ENCODE measurements at places on chromosomes 6 and 20. TPM values are rescaled to one million over a fixed set of nuclear protein-coding genes. Genes with fewer than 3 reads are reported as not detected.

Gene DCDC2
- total RNA-seq = not detected

Gene ADGRB3
- not detected for total RNA-seq

Gene SLC35F1
- 0.05 TPM for total RNA-seq

Gene PXDC1
- total RNA-seq = 1.1 TPM

Gene OR2H2
- not detected for total RNA-seq

Gene VEGFA
- 48.1 TPM for total RNA-seq

Gene SLC35D3
- not detected for total RNA-seq

Gene MPC1
- total RNA-seq = 24.1 TPM

- H3K27ac ChIP-seq = no peak overlapping the region
- no peak overlapping the region for H3K4me3 ChIP-seq
- H3K27me3 ChIP-seq = peaks cover 26% of the 10 kb centered on the region
- H3K36me3 ChIP-seq = no peaks in the 10 kb centered on the region
- H3K4me1 ChIP-seq = peaks cover 12% of the 10 kb centered on the region
- no peak for DNase-seq
Observed at GRCh38 chr6:32369660-32370059, 2.0 kb downstream of the TSBP1 start.

GRCh38 chr6:109743739-109744138 is 52.6 kb downstream of the FIG4 start:
- no peak overlapping the region for H3K4me3 ChIP-seq
- H3K27ac ChIP-seq = no peak overlapping the region

GRCh38 chr6:170074907-170075306 is 216.0 kb downstream of the DLL1 start:
- no peaks in the 10 kb centered on the region for H3K36me3 ChIP-seq
- H3K27ac ChIP-seq = no peak overlapping the region
- no peak overlapping the region for H3K4me3 ChIP-seq
- no peaks in the 10 kb centered on the region for H3K4me1 ChIP-seq

DNA sequence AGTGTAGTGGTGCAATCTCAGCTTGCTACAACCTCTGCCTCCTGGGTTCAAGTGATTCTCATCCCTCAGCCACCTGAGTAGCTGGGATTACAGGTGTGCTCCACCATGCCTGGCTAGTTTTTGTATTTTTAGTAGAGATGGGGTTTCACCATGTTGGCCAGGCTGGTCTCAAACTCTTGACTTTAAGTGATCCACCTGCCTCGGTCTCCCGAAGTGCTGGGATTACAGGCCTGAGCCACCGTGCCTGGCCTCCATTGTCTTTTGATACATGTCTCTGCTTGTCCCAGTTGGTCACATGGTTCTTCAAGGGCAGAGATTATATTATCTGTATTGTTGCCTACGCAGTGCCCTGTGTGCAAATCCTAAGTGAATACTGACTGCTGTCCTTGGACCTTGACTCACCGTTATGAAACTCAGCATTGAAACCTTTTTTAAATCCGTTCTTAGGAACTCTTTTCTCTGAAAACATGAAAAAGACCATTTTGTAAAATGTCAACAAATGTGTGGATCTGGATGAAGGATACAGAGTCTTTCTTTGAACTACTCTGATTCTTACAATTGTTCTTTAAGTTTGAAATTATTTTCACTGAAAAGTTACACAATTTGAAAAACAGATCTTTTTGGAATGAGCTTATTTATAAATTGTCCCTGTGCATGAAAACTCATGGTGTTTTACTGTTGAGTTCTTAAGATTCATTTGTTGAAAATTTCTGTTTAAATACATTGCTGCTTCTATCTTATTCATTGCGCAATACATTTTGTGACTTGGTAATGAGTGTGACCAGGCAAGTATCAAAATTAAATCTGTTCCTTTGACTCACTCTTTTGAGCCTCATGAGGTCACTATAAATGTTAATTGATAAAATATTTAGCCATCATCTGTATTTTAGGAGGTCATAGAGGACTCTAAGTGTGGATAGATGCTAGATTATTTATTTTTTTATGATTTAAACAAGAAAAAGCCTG is 293.5 kb downstream of the UTRN start:
- H3K4me3 ChIP-seq = no peak overlapping the region
- H3K36me3 ChIP-seq = peaks cover 44% of the 10 kb centered on the region
- DNase-seq = no peak
- peaks cover 60% of the 10 kb centered on the region for H3K4me1 ChIP-seq

GRCh38 chr6:33886673-33887144 is 82.9 kb upstream of the MLN start:
- peaks cover 45% of the 10 kb centered on the region for H3K27me3 ChIP-seq
- peaks cover 17% of the 10 kb centered on the region for H3K4me1 ChIP-seq
- no peak overlapping the region for H3K4me3 ChIP-seq
- DNase-seq = peak; percentile 40
- H3K36me3 ChIP-seq = peaks cover 2% of the 10 kb centered on the region

DNA sequence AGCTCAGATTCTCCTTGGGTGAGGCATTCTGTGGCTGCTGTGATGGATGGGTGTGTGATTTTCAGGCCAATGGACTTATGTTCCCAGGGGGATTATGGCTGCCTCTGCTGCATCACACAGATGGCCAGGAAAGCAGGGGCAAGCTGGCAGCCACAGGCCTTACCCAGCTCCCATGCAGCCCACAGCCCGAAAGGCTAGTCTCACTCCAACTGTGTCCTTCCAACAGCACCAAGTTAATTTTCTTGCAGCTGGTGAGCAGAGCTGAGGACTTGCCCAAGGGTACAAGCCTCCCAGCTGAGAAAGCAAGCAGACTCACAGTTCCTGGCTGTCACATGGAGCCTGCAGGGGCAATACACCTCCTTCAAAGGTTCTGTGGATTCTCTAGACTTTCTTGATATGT is 155.2 kb upstream of the KHDRBS2 start:
- H3K27me3 ChIP-seq = no peaks in the 10 kb centered on the region
- H3K4me3 ChIP-seq = no peak overlapping the region
- no peak overlapping the region for H3K27ac ChIP-seq
- no peaks in the 10 kb centered on the region for H3K4me1 ChIP-seq
- H3K36me3 ChIP-seq = no peaks in the 10 kb centered on the region

DNA sequence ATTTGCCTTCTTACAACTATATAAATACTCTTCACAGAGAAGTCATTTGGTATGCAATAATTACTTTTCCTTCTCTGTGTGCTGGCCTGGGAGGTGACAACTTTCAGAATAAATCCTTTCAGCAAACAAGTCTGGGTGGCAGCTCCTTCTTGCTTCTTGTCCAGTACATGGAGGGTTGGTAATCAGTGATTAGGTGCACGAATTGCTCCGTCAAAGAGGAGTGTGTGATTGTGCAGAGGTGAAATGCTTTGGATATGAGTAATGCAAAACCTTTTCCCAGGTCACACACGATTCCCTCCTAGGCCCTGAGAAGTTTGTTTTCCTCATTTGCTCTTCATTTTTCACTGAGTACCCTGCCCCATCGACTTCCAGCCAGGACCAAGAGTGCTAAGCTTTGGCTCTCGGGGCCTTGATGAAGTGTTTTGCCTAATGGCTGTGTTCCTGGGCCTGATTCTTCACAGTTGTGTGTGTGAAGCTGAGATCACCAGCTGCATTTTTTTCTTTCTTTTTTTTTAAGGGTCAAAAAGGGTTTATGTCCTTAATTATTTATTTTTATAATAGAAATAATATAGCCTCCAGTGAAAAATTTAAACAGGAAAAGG is 216.5 kb downstream of the ZMYND8 start:
- no peak overlapping the region for H3K4me3 ChIP-seq
- no peak for DNase-seq
- no peak overlapping the region for H3K27ac ChIP-seq
- no peaks in the 10 kb centered on the region for H3K36me3 ChIP-seq

- H3K4me1 ChIP-seq = no peaks in the 10 kb centered on the region
- peaks cover 25% of the 10 kb centered on the region for H3K27me3 ChIP-seq
- no peak for DNase-seq
Observed at GRCh38 chr6:17869753-17870050, 117.7 kb downstream of the KIF13A start.

- no peaks in the 10 kb centered on the region for H3K36me3 ChIP-seq
- H3K4me3 ChIP-seq = no peak overlapping the region
- no peak overlapping the region for H3K27ac ChIP-seq
- H3K4me1 ChIP-seq = no peaks in the 10 kb centered on the region
- no peaks in the 10 kb centered on the region for H3K27me3 ChIP-seq
Observed at GRCh38 chr6:40408786-40409542, 178.2 kb downstream of the LRFN2 start.

- DNase-seq = no peak
- no peaks in the 10 kb centered on the region for H3K27me3 ChIP-seq
- H3K36me3 ChIP-seq = no peaks in the 10 kb centered on the region
- H3K4me1 ChIP-seq = no peaks in the 10 kb centered on the region
- no peak overlapping the region for H3K4me3 ChIP-seq
- no peak overlapping the region for H3K27ac ChIP-seq
Observed at GRCh38 chr6:117007659-117008058, 130.6 kb downstream of the RFX6 start.

DNA sequence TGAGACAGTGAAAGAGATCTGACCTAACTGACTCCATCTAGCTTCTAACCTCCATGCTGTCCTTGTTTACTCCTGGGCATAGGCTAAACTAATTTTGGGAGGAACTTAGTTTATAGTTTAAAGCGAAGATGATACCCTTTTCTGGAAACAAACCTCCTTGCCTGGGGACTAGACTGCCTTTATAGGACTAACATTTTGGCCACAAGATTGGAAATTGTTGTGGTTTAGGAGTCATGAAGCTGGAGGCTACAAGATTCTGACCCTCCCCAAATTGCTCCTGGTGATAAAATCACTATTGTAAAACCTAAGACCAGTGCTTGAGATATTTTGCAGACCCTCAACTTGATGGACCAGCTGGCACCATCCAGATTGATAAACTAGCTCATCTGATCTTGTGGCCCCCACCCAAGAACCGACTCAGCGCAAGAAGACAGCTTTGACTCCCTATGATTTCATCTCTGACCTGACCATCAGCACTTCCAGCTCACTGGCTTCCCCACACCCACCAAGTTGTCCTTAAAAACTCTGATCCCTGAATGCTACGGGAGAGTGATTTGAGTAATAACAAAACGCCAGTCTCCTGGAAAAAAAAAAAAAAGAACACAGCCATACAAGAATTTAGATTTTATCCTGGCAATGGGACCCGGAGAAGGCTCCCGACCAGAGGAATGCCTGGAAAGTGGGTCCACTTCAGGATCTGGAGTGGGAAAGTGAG is 63.0 kb downstream of the ABHD12 start:
- peaks cover 16% of the 10 kb centered on the region for H3K4me1 ChIP-seq
- H3K4me3 ChIP-seq = no peak overlapping the region
- H3K36me3 ChIP-seq = peaks cover 7% of the 10 kb centered on the region
- no peak overlapping the region for H3K27ac ChIP-seq
- no peaks in the 10 kb centered on the region for H3K27me3 ChIP-seq

DNA sequence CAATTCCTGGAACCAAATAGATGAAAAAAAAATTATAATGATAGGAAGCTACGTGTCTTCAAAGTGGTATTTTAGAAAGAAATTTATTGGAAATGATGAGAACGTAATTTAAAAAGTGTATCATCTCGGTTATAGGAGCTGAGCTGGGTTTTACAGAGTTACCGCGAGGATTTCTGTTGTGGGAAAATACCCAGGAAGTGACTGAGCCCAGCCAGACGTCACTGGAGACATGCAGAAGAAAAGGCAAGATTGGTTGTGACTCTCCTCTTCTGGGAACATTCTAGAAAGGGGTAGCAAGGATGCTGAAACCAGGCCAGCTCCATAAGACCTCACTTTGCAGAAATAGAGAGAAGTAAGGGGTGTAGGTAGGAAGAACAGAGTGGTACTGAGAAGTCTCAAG is 95.9 kb upstream of the ADGRF1 start:
- no peak overlapping the region for H3K4me3 ChIP-seq
- DNase-seq = no peak
- no peak overlapping the region for H3K27ac ChIP-seq
- H3K36me3 ChIP-seq = no peaks in the 10 kb centered on the region
- no peaks in the 10 kb centered on the region for H3K27me3 ChIP-seq
- H3K4me1 ChIP-seq = no peaks in the 10 kb centered on the region

DNA sequence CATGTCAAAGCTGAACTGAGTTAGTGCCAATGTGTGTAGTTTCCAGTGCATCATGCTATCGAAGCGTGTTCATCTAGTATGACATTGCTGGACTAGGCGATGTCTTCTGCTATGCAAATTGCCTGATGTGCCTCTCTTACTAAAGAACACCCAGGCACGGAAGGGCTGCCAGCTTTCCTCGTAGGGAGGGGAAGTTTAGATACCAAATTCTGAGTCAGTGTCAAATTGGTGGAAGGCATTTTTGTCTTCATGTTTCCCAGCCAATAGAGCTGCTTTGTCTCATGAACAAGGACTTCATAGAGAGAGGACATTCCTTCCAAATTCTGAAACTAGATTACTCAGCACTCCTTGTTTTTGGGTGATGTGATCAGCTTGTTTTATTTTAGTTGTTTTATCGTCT is 320.1 kb downstream of the BTBD3 start:
- H3K4me1 ChIP-seq = no peaks in the 10 kb centered on the region
- no peak overlapping the region for H3K4me3 ChIP-seq
- no peak for DNase-seq

GRCh38 chr6:150813993-150814359 is 51.5 kb upstream of the MTHFD1L start:
- no peak overlapping the region for H3K4me3 ChIP-seq
- peaks cover 23% of the 10 kb centered on the region for H3K4me1 ChIP-seq
- H3K27me3 ChIP-seq = peaks cover 6% of the 10 kb centered on the region
- H3K27ac ChIP-seq = peak overlapping the region; percentile 70
- no peaks in the 10 kb centered on the region for H3K36me3 ChIP-seq

GRCh38 chr20:19047951-19048296 is 164.5 kb upstream of the SLC24A3 start:
- H3K27me3 ChIP-seq = no peaks in the 10 kb centered on the region
- H3K4me1 ChIP-seq = no peaks in the 10 kb centered on the region
- H3K4me3 ChIP-seq = no peak overlapping the region

- peaks cover 23% of the 10 kb centered on the region for H3K4me1 ChIP-seq
- H3K36me3 ChIP-seq = peaks cover 3% of the 10 kb centered on the region
- H3K4me3 ChIP-seq = no peak overlapping the region
- DNase-seq = no peak
- peaks cover 7% of the 10 kb centered on the region for H3K27me3 ChIP-seq
Observed at GRCh38 chr6:119449331-119450156, 100.0 kb upstream of the MAN1A1 start.

DNA sequence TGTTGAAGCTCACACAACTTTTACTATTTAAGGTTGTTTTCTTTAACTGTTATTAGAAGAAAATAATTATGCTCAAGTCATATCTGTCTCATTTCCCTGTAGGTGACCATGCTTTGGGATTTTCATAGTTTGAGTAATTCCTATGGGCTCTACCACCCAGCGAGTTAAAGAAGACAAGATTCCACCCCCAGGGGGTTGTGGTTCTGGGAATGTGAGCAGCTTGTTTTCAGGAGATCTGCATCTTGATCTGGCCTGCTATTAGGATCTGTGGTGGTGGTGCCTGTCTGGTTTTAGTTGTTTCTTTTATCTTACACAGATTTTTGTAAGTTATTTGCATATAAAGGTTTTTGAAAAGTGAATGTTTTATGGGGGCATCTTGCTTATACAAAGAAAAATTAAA is 20.2 kb upstream of the REV3L start:
- H3K27ac ChIP-seq = no peak overlapping the region
- peaks cover 7% of the 10 kb centered on the region for H3K36me3 ChIP-seq
- DNase-seq = no peak
- H3K4me3 ChIP-seq = no peak overlapping the region

- H3K36me3 ChIP-seq = peaks cover 6% of the 10 kb centered on the region
- H3K4me1 ChIP-seq = no peaks in the 10 kb centered on the region
- no peak overlapping the region for H3K4me3 ChIP-seq
Observed at GRCh38 chr6:139230391-139230840, 61.4 kb downstream of the TXLNB start.

Measured in activated CD4-positive, alpha-beta memory T cell treated with anti-CD3 and anti-CD28 coated beads, Interleukin-2, amount 10 ng/mL, durations not matched to agents 7 days and 5 days (primary cell).